ENCODE measurements at places on chromosomes 6 and 20.

- no peak for DNase-seq
Measured at GRCh38 chr6:113574147-113574546, 283.0 kb upstream of the MARCKS start.

GRCh38 chr6:84788689-84789088 lies 24.3 kb upstream of the TBX18 start:
- DNase-seq = no peak

- DNase-seq = no peak
Measured at GRCh38 chr6:85017352-85017751, 253.0 kb upstream of the TBX18 start.

GRCh38 chr6:42845327-42845694 lies 34.1 kb upstream of the RPL7L1 start:
- DNase-seq = no peak

GRCh38 chr6:120614723-120615122 lies 719.6 kb downstream of the TBC1D32 start:
- DNase-seq = no peak

- DNase-seq = no peak
Measured at GRCh38 chr6:139533573-139534471, 159.4 kb upstream of the CITED2 start.

DNA sequence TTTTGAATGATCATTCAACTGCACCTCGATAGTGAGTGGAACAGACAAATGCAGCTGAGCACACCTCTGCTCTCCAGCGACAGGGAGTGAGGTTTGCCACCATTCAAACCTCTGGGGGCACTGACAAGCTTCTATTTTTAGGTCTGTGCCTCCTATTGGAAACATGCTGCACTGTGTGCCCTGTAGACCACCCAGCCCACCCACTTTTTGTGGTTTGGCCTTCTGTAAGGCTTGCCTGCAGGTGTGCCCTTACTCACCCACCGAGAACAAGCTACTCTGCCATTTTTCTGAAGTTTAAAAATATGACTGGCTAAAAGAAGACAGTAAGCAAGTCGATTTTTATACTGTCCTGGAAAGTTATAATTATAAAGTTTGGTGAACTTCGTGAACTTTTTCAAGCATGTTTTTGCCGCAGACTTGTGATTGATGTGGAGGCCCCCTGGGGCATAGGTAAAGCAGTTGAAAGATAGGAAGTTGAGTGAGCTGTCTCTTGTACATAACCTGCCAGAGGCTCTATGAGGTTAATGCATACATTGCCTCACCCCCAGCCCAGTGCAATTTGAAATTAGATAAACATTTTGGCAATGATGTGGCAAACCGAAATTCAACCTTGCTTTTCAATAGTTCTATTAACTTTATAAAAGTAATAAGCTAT lies 53.8 kb downstream of the ADGRG6 start:
- DNase-seq = no peak

DNA sequence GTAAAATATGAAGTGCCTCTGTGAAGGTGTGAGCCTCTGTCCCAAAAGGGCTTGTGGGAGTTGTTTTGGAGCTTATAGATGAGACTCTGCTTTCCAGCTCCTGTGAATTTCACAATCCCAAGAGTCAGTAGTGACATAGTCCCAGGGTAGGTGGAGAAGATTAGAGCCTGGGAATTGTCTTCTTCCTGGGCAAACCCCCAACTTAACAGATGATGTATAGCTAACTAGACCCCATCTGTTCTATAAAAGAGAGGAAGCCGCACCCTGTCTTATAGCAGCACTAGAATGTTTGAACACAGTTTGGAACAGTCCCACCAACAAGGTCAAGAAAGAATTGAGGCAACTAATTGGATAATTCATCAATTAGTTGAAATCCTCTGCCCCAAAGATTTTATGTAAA lies 294.7 kb downstream of the ZNF217 start:
- DNase-seq = no peak

GRCh38 chr6:75171567-75171966 lies 34.3 kb downstream of the COL12A1 start:
- DNase-seq = no peak

DNA sequence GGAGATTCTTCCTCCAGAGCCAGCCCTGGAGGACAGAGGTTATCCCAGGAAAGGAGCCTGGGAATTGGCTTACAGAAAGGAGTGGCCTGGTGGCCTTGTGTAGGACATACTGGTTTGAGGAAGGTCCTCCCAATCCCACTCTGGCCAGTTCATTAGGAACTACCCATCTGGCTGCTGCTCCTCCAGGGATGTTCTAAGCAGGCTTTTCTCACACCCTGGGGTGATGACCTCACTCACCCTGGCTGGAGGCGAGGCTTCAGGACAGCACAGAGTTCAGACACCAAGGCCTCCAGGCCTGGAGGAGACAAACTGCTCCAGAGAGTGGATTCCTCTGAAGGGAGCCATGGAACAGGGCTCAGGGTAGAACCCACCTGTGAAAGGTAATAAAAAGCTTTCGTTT lies 8.9 kb downstream of the GNMT start:
- DNase-seq = no peak

- no peak for DNase-seq
Measured at GRCh38 chr6:43977404-43978111, 149.7 kb downstream of the MRPL14 start.

- no peak for DNase-seq
Measured at GRCh38 chr6:68635412-68635705, 277 bp downstream of the ADGRB3 start.

- no peak for DNase-seq
Measured at GRCh38 chr6:169169375-169169774, 84.3 kb downstream of the THBS2 start.

- DNase-seq = no peak
Measured at GRCh38 chr6:15915508-15916178, 213.2 kb upstream of the MYLIP start.

- no peak for DNase-seq
Measured at GRCh38 chr6:55998576-55998975, 123.2 kb upstream of the BMP5 start.

- no peak for DNase-seq
Measured at GRCh38 chr6:87279196-87279595, 43.2 kb upstream of the SMIM8 start.

DNA sequence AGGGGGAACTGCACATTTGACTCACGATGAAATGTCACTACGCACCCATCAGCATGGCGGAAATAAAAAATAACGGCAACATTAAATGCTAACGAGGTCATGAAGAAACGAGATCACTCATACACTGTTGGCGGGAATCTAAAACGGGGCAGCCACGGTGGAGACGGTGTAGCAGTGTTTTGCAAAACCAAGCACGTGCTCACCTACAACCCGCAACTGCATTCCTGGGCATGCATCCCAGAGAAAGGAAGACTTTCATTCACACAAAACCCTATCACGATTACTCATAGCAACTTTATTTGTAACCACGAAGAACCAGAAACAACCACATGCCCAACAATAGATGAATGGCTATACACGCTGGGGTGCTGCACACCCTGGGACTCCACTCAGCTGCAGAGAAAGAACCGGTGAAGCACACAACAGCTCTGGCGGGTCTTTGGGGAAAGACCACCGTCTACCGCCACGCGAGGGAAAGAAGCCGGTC lies 77.0 kb downstream of the YTHDF1 start:
- peak; percentile 37 for DNase-seq

GRCh38 chr6:30689022-30689865 lies 1.5 kb downstream of the NRM start:
- no peak for DNase-seq

DNA sequence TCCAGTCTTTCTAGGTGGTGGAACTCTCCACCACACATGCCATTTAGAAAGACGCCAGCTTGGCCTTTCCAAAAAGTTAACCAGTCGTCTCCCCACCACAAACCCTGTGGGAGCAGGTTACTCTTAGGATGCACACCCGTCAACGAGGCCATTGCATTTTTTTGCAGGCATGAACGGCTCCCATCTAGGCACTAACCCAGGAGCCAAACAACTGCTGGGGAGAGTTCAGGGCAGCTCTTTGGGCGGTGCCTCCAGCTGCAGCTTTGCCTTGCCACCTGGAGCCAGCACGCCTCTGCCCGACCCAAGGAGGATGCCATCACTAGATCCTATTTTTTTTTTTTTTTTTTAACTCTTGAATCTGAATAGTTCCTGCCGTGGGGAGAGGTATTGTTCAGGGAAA lies 39.9 kb downstream of the TBC1D7 start:
- DNase-seq = no peak

DNA sequence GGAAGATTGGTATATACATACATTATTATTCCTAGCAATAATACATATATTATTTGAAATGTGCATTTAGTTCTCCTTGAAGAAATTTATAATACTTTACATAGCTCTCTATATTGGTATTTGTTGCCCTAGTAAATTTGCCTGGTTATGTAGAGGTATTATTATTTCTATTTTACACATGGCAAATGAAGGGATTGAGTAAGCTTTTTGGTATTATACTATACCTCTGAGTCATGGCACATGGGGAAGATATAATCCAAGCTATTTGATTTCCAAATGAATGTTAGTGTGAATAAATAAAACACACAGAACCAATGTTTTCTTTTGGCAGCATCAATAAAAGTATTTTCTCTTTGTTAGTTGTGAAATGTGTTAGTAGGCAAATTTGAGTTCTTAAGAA lies 409.6 kb upstream of the SLC35B3 start:
- DNase-seq = no peak
